ENCODE measurements at places on chromosomes 12 and 14.

- DNase-seq, result no peak
Observed at GRCh38 chr12:69065775-69066174, 132.8 kb upstream of the CPM start.

- no peak for DNase-seq
Observed at GRCh38 chr12:89884952-89885351, 176.3 kb upstream of the ATP2B1 start.

DNA sequence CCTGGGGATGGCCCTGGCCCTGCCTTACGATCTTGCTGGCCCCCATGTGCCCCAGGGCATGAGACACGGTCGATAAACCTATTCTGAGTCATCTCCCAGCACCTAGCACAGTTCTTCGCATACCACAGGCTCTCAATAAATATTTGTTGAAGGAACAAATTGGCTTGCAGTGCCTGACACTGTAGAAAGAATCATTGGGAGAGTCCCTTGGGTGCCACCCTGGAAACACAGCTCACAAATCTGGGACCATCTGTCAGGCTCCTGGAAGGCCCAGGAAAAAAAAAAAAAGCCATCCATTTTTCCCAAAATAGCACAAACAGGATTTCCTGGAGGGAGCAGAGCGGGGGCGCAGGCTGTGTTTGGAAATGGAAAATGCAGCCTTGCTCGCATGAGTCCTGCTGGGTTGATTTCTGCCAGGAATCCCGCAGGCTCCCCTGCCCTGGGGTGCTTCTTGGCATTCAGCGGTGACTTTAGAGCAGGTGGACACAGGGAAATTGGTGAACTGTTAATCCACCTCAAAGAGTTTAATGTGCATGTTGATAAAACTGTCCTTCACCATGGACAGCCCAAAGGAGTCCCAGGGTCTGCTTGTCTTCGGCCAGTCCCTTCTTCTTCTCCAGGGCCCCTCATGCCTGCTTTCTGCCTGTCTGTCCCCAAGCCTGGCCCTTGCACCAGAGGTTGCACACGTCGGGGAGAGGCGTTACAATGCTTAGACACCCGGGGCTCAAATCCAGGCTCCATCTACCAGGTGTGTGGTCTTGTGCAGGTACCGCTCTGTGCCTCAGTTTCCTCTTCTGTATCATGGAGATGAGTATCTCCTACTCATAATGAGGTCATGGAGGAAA is 106.1 kb upstream of the RFLNA start:
- no peak for DNase-seq

DNA sequence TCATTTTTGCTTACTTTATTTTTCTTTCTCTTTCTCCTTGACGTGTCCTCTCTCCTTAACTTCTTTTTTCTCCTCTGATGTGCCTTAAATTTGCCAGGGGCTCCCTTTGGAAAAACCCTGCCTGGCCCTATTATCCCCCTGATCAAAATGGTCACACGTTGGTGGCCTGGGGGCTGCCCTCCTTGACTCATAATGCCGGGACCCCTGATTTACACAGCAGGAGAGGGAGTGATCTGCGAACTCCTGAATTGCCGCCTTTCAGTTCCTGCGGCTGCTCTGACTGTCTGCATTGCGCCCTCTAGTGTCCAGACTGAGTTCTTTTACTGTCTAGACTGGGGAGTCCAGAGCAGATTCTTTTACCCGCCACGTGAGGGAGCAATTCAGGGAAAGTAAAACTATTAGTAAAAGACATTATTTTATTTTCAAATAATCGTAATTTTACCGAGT is 44.8 kb upstream of the GZMB start:
- DNase-seq, result peak; percentile 86

- peak; percentile 17 for DNase-seq
Observed at GRCh38 chr12:89762498-89763170, 54.0 kb upstream of the ATP2B1 start.

- no peak for DNase-seq
Observed at GRCh38 chr12:16688200-16688599, 82.2 kb upstream of the LMO3 start.

GRCh38 chr14:33879684-33880286 is 71.1 kb downstream of the EGLN3 start:
- DNase-seq, result no peak

- no peak for DNase-seq
Observed at GRCh38 chr12:111028830-111029229, 108.5 kb upstream of the MYL2 start.

DNA sequence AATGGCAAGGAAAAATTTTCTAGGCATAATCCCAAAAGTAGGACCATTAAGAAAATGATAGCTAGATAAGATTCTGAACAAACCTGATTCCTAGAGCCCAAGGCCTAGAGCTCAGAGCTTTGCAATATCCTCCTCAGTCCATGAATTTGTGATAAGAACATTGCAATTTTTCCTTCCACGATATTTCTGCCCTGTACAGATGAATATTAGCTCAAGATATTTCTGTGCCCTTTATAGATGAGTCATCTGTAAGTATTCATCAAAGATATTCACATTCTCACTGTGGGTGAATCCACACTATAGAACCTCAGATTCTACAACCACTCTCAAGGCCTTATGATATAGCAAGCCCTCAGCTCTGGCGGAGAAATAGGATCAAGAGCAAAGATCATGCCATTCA is 37.5 kb downstream of the EAPP start:
- DNase-seq, result no peak

DNA sequence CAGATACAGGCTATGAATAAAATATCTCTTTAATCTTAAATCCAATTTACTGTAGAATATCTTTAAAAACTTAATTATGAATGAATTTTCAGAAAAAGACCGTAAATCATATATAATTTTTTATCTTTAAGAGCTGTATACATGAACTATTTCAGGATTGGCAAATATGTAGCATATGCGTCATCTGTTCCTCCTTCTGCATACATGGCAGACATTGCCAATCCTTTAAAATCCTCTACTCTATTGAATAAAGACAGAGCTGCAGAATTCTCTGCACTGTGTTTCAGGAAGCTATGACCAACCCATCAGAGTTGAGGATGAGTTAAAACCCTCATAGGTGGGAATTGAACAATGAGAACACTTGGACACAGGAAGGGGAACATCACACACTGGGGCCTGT is 279.0 kb downstream of the TMEM117 start:
- DNase-seq, result no peak

DNA sequence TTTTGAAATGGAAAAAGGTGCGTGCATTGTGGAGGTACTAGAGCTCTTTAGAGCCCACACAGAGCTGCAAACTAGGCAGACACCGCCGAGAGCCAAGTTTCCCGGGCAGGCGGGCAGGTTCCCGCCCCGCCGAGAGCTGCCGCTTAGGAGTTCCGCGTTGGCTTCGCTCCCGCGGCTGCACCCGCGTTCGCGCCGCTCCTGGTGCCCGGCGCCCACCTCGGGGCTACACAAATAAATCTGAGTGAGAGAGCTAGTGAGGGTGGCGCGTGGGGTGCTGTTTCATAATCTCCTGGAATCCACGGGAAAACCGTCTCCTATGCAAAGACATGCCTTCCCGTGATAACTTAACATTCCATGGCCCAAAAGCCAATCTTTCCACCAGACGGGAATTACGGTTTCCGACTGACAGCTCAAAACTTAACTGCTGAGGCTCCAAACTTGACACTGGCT is 645 bp downstream of the KITLG start:
- DNase-seq, result no peak

Data from CD4-positive, alpha-beta T cell treated with Interleukin-15 for 1 hour (primary cell).